ENCODE measurements at places on chromosomes 11 and 22.

DNA sequence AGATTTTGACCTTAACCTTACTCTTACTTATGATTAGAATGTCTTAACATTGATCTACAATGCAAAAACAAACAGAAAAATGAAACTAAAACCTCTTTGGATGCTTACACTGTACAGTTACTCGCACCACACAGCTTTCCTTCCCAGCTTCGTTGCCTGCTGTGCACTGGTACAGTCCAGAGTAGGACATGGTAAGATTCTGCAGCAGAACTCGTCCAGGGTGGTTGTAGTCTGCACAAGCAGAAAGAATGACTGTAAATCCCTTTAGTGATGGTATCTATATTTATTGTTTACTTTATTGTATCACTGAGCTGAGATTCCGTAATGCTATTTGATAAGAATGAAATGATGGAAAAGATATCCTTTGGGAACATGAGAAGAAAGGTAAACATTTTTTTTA is 21.0 kb upstream of the HSPA8 start:
- DNase-seq: peak; percentile 23

DNA sequence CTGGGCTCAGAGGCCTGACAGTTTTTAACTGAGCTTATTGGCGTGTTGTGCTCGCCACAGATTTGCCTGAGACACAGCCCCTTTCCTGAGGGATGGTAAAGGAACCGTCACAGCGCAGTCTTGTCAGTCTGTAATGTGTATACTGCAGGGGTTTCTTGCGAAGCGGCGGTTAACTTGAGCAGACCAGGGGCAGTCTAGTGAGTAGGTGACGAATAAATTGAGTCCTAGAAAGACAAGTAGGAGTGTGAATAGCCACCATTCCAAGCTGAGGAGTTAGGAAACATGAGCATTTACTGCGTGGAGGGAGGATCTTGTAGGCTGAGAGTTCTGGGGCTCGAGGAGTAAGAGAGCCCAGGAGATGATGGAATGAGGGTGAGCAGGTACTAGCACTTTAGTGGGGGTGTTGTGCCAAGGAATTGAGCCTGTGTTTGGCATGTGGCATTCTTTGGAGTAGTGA is 1.4 kb downstream of the MED15 start:
- DNase-seq: no peak

GRCh38 chr11:2462543-2462985 is 17.8 kb downstream of the KCNQ1 start:
- no peak for DNase-seq

GRCh38 chr22:24592851-24593558 is at the start of gene LRRC75B:
Gene LRRC75B, minus strand, starts transcription at chr22:24593073. Its CDS starts 34 bp downstream, at chr22:24593039.
- peak; percentile 80 for DNase-seq

GRCh38 chr11:77071077-77071476 is 4.3 kb downstream of the CAPN5 start:
- no peak for DNase-seq

DNA sequence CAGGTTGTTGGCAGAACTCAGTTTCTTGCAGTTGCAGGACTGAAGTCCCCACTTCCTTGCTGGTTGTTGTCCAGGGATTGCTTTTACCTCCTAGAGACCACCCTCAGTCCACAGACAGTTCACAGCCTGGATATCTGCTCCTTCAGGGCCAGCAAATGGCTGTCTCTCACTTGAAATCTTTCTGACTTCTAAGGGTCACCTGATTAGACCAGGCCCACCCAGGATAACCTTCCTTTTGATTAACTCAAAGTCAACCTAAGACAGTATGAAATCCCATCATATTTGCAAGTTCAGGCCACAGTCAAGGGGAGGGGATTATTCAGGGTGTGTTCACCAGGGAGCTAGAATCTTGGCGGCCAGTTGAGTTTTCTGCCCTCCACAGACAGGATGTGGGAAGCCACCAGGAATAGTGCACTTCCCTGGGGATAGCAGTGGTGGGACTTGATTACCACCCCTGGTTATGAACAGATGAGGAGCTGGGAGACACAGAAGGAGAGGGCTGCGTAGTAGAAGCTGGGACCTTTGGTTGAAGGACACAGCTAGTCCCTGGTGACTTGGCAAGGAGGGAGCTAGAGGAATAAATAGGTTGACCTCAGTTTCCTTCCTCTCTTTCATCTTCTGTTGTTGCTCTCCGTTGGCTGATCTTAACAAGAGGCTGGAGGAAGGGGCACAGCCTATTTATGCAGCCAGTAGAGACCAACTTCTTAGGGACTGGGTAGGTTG is 33.4 kb downstream of the MIAT start:
- no peak for DNase-seq

DNA sequence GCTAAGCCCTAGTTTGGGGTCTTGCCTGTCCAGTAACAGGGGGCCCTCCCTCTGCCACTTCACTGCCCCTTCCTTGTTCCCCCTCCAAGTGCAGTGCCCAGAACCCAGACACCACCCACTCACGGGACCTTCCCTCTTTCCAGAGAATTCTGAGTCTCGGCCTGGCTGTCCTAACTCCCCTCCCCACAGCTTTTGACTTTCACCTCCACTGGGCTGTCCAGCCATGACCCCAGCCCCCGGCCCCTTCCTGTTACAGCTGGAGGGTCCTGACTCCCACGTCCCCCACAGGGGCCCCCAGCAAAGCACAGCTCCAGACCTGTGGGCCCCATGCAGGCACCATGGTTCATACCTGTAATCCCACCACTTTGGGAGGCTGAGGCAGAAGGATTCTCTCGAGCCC is 71.5 kb downstream of the BRD1 start:
- no peak for DNase-seq

DNA sequence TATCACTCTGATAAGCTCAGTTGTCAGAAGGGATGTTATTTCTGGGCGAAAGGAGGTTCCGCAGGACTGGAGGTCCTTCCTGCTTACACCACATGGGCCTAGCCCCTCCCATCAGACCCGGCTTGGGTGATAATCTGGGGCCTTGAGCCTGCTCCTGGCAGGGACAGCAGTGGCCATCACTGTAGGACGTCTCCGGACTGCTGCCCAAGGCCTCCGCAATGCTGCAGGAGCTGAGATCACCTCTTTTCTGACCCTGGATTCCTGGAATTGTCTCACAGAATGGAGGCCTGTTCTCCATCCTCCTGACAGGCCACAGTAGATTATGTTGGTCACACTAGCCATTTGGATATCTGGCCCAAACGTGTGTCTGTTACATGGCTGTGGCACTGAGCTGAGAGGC is 9.2 kb upstream of the BIK start:
- DNase-seq: no peak

- DNase-seq: no peak
Observed at GRCh38 chr11:34214961-34215805, 109.8 kb downstream of the NAT10 start.

DNA sequence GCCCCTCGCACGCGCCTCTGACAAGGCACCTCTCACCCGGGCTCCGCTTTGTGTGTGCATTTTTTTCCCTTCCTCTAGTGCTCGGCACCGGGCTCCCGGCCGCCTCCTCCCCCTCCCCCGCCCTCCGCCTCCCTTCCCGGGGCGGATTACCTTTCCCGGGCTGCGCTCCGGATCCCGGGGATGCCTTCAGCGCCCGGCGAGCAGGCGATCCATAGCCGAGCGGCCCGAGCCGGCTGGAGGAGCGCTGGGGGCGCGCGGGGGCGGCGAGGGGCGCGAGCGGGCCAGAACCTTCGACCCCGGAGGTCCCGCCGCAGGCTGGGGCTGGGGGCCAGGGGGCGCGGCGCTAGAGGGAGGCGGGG is 282 bp downstream of the MPPED2 start:
- DNase-seq: peak; percentile 40

DNA sequence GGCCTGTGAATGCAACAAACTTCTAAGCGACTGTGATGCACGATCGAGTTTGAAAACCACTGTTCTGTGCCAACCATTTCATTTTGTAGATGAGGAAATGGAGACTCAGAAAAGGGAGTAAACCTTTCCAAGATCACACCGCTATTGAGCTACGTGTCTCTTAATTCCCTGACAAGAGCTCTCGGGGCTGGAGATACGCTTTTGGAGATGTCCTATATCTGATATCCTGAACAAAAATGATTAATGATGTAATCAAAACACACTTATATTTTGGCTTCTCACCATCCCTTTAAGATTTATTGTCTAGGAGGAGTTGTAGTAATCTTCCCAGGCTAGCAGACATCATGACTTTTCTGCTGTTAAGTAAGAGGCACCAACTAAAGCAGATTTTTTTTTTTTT is 1.7 kb upstream of the PARVA start:
- DNase-seq: no peak

DNA sequence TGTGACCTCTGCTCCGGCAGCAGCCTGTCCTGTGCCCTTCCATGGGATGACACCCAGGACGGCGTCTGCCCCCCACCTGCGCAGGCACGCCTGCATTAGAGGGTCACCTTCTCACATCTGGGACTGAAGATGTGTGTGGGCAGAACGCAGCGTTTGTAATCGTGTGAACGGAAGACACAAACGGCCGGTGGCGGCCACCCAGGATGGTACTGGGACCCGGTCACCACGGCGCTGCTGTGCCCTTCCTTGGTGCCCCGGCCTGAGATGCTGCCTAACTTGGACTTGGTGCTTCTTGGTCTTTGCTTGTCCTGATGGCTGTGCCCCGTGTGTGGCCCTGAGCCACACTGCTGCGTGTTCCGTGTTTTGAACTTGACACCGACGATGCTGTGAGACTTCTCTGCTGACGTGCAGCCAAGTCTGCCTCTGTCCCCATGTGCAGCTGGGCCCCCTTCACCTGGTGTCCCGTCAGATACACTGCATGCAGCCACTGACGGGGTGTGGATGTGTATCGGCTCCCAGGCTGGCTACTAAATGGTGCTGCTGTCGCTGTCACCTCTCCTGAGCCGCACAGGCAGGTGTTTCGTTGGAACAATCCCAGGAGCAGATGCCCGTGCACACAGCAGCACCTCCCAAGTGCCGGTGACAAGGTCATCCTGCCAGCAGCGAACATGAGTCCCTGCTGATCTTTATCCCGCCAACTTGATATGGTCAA is 21.4 kb downstream of the YPEL1 start:
- no peak for DNase-seq

DNA sequence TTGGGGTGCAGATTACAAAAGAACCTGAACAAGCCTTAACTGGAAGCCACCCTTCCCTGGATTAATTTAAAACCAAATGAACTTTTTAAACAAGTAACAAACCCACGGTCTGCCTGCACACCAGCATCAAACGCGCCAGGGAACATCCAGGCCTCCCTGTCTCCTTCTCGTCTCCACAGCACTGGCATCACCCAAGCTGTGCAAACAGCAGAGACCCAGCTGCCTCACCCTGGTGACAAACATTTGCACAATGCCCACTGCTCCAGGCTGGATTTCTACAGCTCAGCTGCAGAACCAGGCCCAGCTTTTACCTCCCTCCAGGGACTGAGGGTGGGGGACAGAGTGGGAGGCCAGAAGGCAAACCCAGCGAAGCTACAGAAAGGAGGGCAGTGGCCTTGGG is 7.0 kb downstream of the RPL3 start:
- DNase-seq: no peak

DNA sequence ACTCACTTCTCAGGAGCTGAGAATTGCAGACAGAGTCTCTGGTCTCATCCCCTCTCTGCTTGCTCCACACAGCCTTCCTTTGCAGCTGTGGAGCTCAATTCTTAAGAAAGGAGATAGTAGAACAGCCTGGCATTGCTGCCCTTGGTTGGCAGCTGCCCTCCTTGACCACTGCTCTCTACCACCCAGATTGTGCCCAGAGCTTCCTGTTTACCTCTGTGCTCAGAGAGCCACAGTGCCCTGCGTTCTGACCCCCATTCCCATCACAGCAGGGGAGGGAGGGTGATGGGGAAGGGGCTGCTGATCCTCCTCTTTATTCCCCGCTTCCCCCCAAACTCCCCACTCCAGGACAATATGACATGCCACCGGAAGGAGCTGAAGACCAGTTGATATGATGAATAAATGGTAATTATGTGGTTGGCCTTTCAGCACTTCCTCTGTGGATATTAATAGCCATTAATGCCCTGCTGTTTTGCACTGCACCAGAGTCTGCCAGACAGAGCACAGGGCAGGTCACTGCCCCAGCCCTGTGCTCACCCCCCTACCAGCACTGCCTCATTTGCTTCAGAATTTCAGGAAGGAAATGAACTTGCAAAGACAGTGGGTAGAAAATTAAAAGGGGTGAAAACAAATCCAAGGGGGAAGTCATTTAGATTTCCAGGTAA is 426.8 kb upstream of the CADM1 start:
- no peak for DNase-seq

- DNase-seq: no peak
Observed at GRCh38 chr11:69073469-69073868, 24.7 kb downstream of the TPCN2 start.

GRCh38 chr11:36578458-36578857 is 10.7 kb downstream of the RAG1 start:
- no peak for DNase-seq

DNA sequence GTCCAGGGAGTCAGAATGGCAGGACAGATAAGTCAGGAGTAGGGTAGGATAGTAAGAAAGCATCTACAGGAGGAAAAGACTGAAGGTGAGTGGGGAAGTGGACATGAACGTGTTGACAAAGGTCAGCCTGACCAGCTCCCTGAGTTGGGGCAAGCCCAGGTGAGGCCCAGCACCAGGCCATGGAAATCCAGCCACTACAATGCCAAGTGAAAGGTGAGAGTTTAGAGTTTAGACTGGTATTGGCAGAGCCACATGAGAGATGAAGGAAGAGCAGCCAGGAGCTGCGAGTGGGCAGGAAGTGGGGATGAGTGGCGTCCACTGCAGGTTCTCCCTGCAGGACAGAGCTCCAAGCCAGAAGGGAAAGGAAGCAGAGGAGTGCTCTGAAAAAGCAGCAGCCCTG is 16.5 kb upstream of the SMCO4 start:
- no peak for DNase-seq

GRCh38 chr11:108931168-108931567 is 266.3 kb downstream of the DDX10 start:
- no peak for DNase-seq

- DNase-seq: no peak
Observed at GRCh38 chr11:19407677-19408270, 167.0 kb upstream of the E2F8 start.

- no peak for DNase-seq
Observed at GRCh38 chr11:110919241-110919922, 207.1 kb upstream of the ARHGAP20 start.

Measured in prostate gland (tissue), 2 donors.